ENCODE measurements at places on chromosomes 12 and 14.
A peak's percentile ranks its signal among the peaks of the same experiment; 100 is the strongest.

GRCh38 chr12:122882908-122883558, 12.9 kb downstream of the VPS37B start:
- no peak for DNase-seq

DNA sequence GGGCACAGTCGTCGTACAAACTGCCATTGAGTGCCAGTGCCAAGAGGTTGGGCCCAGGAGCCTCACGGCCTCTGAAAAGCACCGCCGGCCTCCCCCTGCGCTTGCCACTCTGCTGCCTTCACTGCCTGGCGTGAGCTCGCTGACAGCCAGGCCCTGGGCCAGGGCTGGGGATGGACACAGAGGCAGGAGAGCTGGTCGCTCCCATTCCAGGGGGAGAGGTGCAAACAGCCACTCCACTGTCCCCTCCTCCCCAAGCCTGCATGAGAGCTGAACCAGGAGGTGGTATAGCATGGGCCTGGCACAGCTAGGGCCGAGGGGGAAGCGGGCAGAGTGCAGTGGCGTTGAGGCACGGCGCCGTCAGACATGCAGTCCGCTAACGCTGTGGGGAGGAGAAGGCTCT, 4.6 kb downstream of the ADSS1 start:
- no peak for DNase-seq

DNA sequence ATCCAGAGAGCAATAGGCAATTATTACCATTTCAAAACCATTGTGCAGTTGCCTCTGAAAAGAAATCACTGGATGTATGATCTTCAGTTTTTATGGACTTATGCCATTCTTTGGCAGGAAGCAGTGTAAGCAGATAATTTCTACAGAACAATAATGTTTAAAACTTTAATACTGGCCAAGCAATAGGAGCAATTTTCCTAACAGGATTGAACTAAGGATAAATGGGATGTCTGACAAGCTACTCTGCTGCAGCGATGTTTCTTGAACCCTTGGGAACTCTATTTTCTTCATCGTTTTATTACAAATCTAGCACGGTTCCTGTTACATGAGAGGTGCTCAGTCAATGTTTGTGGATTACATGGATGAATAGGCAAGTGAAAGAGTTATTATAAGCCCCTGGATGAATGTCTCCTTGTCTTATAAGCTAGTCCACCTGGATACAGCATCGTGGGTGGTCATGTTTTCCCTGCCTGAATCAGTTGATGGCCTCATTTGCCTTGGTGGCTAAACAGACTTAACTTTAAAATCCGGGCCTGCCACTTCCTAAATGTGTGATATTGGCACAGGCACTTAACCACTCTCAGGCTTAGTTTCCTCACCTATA, 68.2 kb upstream of the MDM1 start:
- peak; percentile 68 for DNase-seq

GRCh38 chr14:48575772-48576171, 900.4 kb upstream of the MDGA2 start:
- DNase-seq, result peak; percentile 38

GRCh38 chr12:103632554-103633216, 45.6 kb downstream of the STAB2 start:
- peak; percentile 36 for DNase-seq

GRCh38 chr12:49092816-49093406, 1.7 kb downstream of the DHH start:
- DNase-seq, result no peak

DNA sequence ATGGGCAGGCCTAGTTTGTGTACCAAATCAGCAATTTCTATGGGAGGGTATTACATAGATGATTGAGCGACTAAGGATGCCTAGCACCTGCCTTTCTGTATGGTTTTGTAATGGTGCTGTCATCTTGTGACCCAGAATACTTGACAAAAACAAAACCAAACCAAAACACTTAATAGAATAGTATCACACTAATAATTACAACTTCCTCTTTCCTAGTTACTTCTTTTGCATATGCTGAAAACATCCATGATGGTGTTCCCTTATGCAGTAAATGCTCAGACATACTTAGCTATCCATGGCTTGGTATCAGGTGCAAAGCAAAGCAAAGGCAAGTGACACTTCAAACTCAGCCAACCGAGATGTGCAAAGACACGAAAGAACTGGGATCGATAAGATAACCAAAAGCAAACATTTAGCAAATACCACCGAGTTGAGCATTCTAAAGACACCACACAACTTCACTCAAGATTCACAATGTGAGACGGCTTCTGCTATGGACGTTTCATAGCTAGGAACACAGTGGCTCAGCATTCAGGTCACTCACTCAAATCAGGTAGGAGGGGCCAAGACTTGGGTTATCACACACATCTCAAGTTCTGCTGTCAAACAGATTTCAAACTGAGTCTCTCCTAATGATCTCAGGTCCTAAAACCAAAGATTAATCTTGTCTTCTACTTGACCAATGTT, 24.3 kb downstream of the PPP1CC start:
- DNase-seq, result peak; percentile 93

DNA sequence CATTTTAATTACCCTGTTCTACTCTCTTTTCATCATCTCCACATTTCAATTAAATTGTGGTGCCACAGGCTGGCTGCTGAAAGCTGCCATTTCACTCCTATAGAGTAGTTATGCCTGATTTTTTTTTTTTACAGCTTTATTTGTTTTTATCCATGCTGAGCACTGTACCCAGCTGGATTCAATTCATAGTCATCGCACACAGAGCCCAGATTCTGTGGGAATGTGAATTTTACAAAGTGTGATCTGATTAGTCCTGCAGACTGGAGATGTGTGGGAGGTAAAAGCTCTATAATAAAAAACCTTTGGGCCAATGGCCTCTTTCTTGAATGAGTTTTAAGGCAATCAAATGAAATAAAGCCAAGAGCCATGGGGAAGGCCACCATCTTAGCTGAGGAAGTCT, 190.2 kb downstream of the ANO4 start:
- DNase-seq, result no peak

- no peak for DNase-seq
Measured at GRCh38 chr14:94027566-94028449, 1.7 kb downstream of the OTUB2 start.

DNA sequence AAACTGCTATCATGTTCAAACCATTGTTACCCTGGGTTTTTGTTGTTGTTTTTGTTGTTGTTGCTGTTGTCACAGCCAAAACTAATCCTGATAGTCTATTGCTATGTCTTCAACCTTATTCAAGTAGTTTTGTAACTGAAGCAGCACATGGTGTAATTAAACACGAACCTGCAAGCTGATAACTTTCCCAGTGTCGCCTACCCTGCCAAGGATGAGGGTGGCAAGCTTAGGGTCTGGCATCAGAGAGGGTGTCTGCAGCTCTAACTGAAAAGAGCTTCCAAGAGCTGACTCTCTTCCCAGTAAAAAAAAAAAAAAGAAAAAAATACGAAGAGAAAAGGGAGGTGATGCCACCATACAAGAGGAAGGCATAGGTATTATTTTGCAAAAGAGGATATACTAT, 86.3 kb upstream of the BCL2L14 start:
- no peak for DNase-seq

GRCh38 chr12:92493816-92494215, 209.0 kb upstream of the PLEKHG7 start:
- no peak for DNase-seq

DNA sequence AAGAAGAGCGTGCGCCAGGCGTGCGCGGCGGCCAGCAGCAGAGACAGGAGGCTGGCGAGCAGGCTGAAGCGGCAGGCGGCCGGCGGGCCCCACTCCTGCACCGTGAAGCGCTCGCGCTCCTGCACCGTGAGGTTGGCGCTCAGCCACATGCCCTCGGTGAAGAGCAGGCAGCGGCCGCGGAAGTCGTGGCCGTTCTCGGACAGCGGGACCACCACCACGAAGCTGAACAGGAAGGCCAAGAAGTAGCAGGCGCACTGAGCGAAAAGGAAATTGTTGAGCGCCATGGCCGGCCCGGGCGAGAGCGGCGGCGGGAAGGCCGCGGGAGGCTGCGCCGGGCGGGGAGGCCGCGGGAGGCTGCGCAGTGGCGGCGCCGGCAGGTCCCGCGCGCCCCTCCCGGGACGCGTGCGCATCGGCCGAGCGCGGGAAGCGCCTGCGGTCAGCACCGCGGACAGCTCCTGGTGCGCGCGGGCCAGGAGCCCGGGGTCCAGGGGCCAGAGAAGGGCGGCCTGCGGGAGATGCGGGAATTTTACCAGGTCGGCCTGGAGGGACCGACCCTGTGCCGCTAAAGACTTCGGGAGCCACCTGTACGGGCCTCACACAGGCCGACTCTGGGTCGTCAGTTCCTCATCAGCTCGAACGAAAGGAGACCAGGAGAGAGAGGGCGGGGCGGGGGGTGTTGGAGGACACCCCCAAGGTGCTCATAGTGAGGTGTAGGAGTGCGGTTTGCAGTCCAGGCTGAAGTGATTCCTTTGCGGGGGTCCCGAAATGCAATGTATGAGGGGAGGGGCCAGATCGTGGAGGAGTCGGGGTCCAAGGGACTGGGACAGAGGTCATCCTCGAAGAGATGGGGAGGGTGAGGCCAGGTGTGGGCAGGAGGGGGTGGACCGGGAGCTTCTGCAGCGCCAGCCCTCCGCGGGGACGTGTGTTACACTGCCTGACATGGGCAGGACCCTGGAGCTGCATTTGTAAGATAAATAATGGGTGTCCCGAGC, at the start of gene TMEM179:
TMEM179 (minus strand) TSS at position 315 of the 992 bp plus-strand sequence; CDS start at position 284, 31 bp downstream.
- peak; percentile 9 for DNase-seq

- DNase-seq, result no peak
Measured at GRCh38 chr12:11564984-11565651, 84.4 kb upstream of the ETV6 start.

- no peak for DNase-seq
Measured at GRCh38 chr12:6384499-6385436, 806 bp downstream of the LTBR start.

DNA sequence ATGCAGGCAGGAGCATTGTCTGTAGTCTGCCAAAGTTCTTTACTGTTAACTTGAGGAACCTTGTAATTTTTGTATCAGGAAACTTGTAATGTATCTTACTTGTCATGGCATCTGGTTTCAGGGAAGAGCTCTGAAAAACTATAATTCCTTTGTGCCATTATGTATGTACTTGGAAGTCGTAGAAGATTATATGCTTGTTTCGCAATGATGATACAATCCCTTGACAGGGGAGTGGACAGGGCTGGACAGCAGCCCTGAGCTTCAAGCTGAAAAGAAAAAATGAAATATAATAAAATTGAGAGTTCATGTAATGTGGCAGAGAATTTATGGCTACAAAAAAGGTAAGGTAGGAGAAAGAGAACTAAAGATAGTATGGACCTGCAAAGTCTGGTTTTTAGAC, 7.4 kb upstream of the DLGAP5 start:
- no peak for DNase-seq

GRCh38 chr14:104296388-104297312, 158.3 kb downstream of the KIF26A start:
- no peak for DNase-seq

DNA sequence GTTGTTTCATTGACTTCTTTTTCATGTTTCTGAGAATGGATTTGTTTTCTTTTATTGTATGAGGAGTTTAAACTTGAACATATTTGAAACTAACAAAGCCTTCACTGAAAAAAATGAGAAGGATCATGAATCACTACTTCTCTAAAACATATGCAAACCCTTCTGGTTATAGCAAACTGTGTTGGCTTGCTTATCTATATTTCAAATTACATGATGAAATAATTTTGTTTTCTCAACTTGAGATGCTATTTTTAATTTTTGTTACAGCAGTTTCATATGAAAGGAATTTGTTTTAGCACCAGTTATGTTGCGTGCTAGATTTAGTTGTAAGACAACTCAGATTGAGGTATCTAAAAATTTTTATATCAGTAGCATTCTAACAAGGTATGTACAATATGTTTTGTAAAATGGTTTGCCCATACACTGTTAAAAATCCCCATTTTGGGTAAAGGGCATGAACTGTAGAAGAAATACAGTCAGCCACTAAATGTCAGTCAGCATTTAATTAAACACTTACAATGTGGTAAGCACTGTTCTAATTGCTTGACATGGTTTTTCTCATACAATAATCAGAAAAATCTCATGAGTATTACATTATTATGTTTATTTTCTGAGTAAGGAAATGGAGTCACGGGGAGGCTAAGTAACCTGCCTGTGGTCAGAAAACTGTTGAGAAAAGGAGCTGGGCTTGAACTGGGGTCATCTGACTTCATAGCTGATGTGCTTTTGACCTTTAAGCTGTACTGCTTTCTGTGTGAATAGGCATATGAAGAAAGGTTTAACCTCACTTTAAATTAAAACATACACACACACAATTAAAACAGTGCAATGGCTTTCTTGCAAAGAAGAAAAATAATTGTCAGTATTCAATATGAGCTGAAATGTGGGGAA, 105.7 kb downstream of the PLEKHA5 start:
- no peak for DNase-seq

DNA sequence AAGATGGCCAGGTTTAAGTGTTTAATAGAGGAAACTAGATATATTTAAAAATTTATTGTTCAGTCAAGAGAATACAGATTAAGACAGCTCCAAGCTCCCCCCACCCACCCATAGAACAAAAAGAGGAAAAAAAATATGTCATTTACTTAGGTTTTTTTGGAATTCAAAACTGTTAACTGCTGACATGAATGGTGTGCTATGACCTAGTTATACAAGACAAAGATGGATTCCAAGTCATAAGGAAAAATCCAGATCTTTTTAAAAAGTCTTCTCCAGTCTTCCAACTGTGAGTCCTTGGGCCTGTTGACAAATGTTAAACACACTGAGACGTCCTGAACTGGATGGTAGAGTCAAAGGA, 1.3 kb upstream of the SETD1B start:
- DNase-seq, result no peak

DNA sequence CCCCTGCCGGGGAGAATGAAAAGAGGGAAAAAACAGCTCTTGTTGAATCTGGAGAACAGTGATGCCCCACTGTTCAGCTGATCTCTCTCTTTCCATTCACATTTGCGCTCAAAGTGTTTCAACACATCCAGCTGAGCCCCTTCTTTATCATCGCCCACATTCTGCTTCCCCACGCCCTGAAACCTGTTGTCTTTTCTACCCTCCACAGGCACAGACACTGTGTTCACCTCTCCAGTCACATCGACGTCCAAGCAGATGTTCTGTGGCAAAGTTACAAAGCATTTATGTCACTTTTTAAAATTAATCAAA, 338.7 kb downstream of the EGLN3 start:
- no peak for DNase-seq

- DNase-seq, result no peak
Measured at GRCh38 chr12:19430988-19431387, 8.3 kb upstream of the AEBP2 start.

GRCh38 chr12:94561943-94562411, 88.4 kb downstream of the TMCC3 start:
- DNase-seq, result peak; percentile 37

DNA sequence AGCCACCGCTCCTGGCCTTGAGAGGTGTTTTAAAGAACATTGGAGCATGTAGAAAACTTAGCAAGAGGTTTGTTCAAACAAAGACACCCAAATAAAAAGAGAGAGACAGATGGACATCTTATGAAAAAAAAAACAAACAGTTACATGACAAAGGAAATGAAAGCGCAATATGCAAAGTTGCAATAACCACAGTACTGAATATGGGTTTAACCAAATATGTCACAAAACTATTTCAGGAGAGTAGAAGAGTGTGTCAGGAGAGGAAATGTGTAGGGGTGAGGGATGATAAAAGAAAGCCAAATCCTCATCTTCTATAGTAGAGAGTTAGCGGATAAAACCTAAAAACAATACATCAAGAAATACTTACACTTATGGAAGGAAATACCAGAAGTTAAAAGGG, 98.4 kb downstream of the GTF2A1 start:
- DNase-seq, result no peak

GRCh38 chr12:108671110-108671509, 37.4 kb upstream of the SELPLG start:
- no peak for DNase-seq

Data from NCI-H1417 (cell line).